ENCODE measurements at places on chromosomes 4 and X. TPM values are rescaled to one million over a fixed set of nuclear protein-coding genes. Genes with fewer than 3 reads are reported as not detected.
A peak's percentile ranks its signal among the peaks of the same experiment; 100 is the strongest.

The PROM1 gene
- 0.94 TPM for total RNA-seq

The DMRTC1 gene
- total RNA-seq, result not detected

The UGT2B15 gene
- total RNA-seq, result not detected

DNA sequence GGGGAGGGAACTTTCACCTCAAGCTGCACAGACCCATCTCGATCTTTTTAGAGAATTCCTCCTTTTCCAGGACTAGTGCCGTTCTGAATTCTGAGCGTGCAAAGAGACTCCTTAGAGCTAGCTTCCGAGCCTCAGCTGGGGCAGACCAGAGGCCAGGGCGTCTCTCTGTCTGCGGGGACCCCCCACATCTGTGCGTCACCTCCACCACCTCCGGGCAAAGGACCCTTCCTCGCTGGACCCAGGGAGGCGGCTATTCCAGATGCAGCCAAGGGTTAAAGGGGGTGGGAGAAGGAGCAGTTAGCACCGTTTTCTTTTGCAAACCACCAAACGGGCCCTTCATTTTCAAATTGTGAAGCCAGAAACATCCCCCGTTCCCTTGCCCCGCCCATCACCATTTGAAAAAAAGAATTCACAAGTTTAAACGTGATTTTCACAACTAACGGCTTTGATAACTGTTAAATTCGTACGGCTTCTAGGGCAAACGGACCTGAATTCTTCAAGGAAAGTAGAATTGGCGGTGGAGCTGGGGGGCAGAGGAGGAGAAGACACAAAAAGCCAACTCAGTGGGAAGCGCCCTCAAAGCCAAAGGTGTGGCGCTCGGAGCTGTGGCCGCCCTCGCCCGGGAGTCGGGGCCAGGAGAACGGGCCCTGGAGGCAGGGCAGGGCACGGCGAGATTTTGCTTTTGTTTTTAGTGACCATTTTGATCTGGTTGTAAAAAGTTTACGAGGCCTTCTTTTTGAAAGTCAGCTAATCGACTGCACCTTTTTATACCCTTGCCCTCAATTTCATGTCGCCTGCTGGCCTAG is 3.3 kb upstream of the PDGFRA start:
- no peak for ATAC-seq

DNA sequence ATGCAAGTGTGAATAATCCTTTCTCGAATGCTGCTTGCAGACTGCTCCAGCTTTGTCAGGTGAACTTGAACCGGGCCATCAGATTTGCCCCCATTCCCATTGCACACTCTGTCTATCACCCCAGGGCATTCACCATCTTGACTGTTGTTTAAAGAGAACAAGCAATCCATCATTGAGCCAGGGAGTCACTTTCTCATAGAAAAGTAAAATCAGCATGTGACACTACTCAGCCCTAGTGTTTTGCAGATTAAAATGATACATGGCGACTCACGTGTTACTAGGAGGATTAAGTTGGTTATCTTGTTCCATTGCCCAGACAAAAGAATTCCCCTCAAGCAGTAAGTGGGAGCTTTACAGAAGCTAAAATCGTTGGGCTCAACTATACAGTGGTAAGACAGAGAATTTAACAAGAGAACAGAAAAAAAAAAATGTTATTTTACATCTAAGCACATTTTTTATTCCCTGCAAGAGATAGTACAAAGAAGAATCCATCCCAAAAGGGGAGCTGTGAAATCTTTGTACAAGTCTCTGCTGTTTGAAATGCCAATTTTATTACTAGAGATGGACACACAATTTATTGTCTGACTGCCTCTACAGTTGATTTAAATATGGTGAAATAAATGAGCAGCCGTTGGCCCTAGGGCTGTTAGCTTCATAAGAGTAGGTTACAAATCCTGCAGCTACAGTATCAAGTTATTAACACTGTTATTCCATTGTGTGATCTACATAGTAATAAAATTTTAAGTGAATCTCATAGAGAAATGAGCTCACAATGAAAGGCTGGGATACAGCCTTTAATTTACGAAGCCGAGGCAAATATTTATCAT is 67.5 kb downstream of the NEUROG2 start:
- no peak for ATAC-seq

The IGSF1 gene
- 2.0 TPM for total RNA-seq

GRCh38 chr4:119763386-119763785 is 134.8 kb upstream of the PDE5A start:
- no peak for ATAC-seq

GRCh38 chr4:8043596-8043995 is 103.9 kb upstream of the AFAP1 start:
- ATAC-seq, result no peak

The PAQR3 gene
- 22.8 TPM for total RNA-seq

- ATAC-seq, result no peak
Observed at GRCh38 chrX:114798907-114799306, 215.0 kb downstream of the HTR2C start.

The LONRF3 gene
- 15.4 TPM for total RNA-seq

DNA sequence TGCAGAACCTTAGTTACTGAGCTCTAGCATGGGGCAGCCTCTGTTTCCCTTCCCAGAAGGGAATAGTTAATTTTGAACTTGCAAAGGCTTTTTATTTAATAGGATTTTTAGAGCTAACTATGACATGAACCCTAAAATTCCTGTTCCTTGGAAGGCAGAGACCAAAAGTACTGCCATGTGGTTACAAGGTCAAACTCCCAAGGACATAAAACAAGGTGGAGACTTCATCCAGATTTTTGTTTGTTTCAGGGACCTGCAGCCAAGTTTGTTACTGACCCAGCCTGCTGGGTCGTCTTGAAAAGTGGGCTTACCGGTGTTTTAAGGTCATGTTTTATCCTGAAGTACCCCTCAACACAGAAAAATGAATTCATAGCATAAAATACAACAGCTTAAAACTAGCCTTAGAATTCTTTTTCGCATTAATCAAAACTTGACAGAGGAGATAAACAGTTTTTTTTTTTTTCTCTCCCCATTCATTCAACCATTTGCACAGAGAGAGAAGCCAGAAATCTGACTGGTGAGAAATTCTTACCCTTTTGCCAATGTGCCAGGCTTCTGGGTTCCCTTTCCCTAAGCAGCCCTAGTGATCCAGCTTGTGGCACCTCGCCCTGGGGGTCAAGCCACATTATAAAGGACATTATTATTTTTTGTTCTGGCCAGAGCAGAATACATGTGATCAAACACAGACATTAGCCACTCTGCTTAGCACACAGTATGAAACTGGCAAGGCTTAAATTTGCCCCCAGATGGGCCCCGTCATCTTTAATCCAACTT is 21.5 kb upstream of the GRPEL1 start:
- peak; percentile 46 for ATAC-seq

The LDB2 gene
- 23.6 TPM for total RNA-seq

- ATAC-seq, result no peak
Observed at GRCh38 chrX:39194673-39195072, 393.4 kb downstream of the MID1IP1 start.

GRCh38 chr4:120830204-120830603 is 92.3 kb downstream of the PRDM5 start:
- ATAC-seq, result no peak

GRCh38 chr4:20847124-20847747 is 147.0 kb downstream of the PACRGL start:
- no peak for ATAC-seq

GRCh38 chr4:80155316-80155982 is 41.9 kb upstream of the PRDM8 start:
- ATAC-seq, result no peak

The RGN gene
- total RNA-seq, result 13.3 TPM

The ANOS1 gene
- 1.3 TPM for total RNA-seq

- ATAC-seq, result no peak
Observed at GRCh38 chrX:47637546-47638195, 7.9 kb upstream of the CFP start.

DNA sequence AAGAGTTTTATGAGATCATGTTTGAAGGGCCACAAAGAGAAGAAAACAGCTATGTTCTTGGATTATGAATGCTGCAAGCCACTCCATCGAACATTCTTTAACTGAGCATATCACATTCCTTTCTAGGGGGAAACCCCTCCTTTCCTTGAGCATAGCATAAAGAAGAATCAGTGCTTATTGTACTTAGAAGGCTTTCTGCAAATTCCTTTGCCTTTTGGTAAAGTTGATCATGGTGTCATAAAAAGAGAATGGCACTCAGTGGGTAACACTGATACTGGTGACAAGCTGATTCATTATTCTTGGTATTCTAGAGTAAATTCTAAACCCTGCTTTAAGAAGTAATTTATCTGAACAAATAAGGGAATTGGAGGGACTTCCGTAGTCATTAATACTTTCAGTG is 88.5 kb upstream of the GPR34 start:
- no peak for ATAC-seq

DNA sequence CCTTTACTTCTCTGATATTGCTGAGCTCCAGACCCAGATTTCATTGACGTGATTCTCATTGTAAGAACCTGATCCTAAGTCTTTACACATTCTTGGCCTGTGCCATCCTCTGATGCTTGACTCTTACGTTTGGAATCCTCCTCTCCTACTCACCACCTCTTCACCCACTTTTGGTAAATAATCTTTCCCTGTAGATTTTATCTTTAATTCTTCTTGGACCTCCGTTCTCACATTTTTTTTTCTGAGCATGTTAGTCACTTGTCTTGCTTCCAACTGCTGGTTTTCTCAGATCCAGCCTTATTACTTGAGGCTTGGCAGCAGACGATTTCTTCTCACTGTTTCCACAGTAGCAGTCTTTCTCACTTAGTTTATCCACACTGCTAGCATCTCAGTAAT is 12.4 kb upstream of the SH3RF1 start:
- ATAC-seq, result no peak

The STX18 gene
- 25.4 TPM for total RNA-seq

The GRIA2 gene
- 9.8 TPM for total RNA-seq

The ARMCX2 gene
- total RNA-seq, result 33.7 TPM

The RPGR gene
- total RNA-seq, result 25.4 TPM

DNA sequence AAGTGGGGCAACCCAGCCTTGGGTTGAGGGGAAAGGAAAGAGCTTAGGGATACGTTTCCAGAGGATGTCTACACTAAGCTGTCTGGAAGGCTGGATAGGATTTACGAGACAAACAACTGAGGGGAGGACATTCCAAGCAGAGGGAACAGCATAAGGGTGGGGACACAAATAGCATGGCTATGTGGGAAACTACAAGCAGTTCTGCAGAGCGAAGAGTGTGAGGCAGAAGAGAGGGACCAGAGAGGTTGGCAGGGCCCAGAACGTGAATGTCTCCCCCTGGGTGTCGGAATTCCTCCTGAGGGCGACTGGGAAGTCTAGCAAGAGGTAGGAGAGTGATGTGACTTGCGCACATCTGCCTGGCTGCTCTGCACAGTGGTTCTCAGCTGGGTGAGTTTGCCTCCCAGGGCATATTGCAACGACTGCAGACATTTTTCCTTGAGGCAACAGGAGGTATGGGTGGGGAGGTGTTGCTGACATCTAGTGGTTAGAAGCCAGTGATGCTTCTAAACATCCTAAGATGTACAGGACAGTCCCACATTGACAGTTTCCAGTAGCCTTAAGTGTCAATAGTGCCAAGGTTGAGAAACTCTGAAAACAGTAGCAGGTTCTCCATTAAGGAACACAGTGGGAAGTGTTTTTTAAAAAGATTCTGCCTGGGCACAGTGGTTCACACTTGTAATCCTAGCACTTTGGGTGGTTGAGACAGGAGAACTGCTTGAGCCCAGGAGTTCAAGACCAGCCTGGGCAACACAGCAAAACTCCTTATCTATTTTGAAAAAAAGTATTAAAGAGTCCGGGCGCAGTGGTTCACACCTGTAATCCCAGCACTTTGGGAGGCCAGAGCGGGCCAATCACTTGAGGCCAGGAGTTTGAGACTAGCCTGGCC is 9.2 kb downstream of the NDUFA1 start:
- peak; percentile 56 for ATAC-seq

- no peak for ATAC-seq
Observed at GRCh38 chr4:54719378-54719777, 61.6 kb downstream of the KIT start.

The FGFBP1 gene
- total RNA-seq, result 1.1 TPM

- no peak for ATAC-seq
Observed at GRCh38 chrX:16002185-16002584, 121.2 kb upstream of the GRPR start.

The FAAH2 gene
- total RNA-seq, result not detected

DNA sequence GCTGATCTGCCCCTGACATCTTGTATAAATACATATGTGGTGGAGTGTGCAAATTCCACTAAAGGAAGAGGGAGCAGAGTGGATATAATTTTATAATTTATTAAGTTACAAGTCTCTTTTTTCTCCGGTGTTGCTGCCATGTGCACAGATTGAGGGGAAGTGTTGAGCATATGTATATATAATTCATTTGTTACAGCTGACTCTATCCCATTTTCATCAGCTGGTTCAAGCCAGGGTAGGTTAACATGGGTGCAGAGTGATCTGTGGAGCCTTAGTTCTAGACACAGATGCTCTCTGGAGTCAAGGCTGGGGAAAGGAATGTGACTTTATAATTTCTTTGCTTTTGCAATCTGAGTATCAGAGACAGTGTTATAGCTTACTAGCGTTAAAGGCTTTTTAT is 103.5 kb downstream of the WWC2 start:
- no peak for ATAC-seq

The PIN4 gene
- 10.6 TPM for total RNA-seq

GRCh38 chr4:42420140-42420539 is 22.9 kb downstream of the SHISA3 start:
- no peak for ATAC-seq

- no peak for ATAC-seq
Observed at GRCh38 chr4:32560306-32560705, 1840.1 kb downstream of the PCDH7 start.

The GRIA3 gene
- 0.66 TPM for total RNA-seq

The LRCH2 gene
- 16.0 TPM for total RNA-seq

DNA sequence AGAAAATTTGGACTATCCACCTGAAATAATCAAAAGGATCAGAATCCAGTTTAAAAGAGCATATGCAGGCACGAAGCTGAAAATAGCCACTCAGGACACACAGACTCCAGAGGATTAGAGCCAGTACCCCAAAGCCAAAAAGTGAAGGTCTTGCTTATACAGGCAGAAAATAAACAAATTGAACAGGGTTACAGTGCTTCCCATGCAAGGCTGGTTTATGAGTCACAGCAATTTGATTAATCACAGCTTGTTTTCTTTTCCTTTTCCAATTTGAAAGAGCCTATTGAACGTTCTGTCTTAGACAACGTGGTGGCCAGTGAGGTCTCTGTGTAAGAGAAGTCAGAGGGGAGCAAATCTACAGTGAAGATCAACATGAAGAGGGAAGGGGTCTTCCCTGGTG is 10.2 kb downstream of the HGFAC start:
- ATAC-seq, result peak; percentile 54

GRCh38 chr4:103100691-103101090 is 1.1 kb upstream of the BDH2 start:
- ATAC-seq, result no peak

DNA sequence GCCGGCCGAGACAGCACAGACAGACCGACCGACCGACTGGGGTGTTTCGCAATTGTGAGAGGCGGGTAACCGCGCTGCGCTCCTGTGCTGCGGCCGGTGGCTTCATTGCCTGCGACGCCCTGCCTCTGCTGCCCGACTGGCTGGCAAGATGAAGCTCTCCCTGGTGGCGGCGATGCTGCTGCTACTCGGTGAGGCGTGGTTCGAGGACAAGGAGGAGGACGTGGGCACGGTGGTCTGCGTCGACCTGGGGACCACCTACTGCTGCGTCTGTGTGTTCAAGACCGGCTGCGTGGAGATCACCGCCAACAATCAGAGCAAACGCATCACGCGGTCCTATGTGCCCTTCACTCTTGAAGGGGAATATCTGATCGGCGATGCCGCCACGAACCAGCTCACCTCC is 565.7 kb upstream of the SMIM31 start:
- no peak for ATAC-seq
